ENCODE measurements at places on chromosomes 7 and 10.

- no peak for DNase-seq
Observed at GRCh38 chr10:126042906-126043305, 146.5 kb downstream of the FANK1 start.

DNA sequence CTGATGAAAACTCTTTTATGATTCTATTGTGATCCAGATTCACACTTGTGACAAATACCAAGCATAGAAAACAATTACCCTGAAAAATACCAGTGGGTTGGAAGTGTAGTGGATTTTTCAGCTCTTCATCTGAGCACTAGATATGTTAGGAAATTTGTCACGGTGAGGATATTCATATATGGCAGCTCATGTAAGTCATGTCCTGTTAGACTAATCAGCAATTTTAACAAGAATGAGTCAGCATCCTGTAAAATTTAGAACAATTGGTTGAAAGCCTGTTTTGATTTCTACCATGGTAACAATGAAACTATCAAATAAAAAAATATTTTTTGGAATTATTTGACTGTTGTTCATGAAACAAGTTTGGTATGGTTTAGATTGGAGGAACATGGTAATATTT is 334.3 kb downstream of the CACNA2D1 start:
- no peak for DNase-seq

DNA sequence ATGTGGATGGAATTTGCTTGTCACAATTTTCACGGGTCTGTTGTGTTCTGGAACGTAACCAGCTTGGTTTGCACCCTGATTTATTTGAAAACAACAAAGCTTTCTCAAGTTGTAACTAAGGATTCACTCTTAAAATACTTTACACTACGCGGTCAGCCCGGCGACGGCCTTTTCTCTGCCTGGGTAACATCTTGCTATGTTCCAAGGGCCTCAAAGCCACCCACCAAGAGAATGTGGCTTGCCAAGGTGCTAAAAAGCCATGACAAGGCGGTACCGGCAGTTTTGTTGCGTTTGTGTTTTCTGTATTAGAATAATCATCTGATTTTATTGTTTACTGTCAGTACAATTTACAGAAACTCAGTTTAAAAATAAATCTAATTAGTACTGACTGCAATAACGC is 220.9 kb downstream of the SFMBT2 start:
- DNase-seq: no peak

DNA sequence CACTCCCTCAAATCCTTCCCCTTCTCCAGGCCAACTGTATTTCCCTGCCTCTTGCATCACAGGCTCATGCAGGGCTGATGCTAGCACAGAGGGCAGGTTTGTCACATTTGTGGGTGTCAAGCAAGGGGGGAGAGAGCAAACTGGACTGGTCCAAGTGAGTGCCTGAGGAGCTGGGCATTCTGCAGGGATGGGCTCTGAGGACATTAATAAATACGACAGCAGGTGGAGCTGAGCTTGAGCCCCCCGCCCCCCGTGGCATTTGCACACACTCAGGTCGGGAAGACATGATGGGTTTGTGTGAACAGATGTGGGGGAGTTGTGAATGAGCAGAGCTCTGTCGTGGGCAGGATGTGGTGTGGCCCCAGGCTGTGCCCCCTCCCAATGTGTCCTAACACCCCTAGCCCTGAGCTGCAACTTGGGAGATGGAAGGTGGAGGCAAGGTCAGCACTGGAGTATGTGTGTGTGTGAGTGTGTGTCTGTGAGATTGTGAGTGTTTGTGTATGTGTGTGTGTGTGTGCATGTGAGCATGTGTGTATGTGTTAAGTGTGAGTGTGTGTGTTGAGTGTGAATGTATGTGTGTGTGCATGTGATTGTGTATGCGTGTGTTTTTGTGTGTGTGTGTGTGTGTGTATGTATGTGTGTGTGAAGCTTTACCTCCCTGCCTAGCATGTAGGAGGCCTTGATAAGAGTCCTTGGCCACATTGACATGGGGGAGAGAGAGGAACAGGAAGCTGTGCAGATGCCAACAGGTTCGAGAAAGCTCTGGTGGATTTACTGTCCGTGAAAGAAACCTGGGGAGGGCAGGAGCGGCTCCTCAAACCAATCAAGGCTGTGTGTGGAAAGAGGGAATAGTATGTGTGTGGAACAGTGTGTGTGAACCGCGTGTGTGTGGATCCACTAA is 9.1 kb downstream of the RASSF4 start:
- DNase-seq: no peak

DNA sequence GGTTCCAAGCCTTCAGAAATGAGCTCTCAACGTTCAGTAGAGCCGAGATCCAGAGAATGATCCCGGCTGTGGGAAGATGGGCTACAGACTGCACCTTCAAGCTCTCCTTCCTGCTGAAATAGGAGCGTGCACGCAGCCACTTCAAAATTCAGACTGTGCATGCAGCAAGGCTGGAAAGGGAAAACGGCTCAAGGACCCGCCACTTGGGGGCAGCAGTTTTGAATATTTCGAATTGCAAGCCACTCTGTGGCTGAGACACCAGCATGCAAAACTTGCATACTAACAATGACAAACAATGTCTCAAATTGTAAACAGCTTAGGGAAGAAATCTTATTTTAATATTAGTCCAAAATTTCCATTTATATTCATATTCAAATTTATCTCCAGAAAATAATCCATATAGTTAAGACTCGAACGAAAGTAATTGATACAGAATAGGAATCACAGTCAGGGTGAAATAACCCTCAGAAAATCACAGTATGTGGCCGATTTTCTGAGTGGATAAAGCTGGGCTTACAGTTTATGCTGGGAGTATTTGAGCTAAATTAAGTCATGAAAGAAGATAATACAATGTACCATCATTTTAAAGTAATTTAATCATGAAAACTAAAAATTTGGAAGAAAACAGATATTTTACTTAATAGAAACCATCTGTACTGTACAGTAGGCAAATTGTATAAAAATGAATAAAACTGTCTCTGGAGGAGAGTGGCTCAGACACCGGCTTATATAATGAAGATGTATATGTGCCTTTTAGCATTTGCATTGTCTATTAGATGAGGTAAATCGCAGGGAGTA is 137.9 kb upstream of the MKI67 start:
- peak; percentile 27 for DNase-seq

GRCh38 chr7:42471573-42472174 is 234.7 kb upstream of the GLI3 start:
- DNase-seq: no peak

DNA sequence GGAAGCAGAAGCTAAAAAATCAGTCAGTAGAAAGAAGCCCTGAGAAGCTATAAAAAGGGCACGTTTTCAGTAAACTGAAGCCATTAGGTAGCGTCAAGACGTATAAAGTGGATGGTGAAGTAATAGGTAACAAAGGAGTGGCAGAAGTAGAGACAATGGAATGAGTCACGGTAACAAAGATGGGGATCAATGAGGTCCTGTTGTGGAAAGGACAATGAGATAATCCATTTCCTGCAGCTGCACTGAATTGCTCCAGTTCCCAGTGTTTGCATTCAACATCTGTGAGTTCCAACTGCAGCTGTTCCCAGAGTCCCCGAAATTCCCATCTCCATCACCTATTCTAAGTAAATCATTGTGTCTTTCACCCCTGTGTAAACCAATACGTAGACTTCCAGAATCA is 4.8 kb upstream of the HYCC1 start:
- no peak for DNase-seq

- no peak for DNase-seq
Observed at GRCh38 chr10:109405338-109405737, 518.0 kb downstream of the XPNPEP1 start.

DNA sequence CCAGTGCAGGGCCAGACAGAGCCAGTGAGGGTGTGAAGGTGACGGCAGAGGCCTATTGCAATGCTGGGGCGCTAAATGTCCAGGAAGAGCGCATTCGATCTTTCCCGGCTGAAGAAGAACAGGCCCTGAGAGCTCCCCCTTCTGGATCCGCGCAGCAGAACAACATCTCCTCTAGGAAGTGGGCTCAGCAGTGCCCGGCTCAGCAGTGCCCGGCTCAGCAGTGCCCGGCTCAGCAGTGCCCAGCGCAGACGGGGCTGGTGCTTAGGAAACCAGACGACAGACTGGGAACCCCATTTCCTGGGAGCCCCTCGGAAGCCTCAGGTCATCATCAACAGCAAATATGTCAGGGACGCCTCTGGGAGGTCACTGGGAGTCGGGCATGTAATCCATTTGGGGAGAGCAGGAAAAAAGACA is 4.7 kb upstream of the NOS3 start:
- no peak for DNase-seq

DNA sequence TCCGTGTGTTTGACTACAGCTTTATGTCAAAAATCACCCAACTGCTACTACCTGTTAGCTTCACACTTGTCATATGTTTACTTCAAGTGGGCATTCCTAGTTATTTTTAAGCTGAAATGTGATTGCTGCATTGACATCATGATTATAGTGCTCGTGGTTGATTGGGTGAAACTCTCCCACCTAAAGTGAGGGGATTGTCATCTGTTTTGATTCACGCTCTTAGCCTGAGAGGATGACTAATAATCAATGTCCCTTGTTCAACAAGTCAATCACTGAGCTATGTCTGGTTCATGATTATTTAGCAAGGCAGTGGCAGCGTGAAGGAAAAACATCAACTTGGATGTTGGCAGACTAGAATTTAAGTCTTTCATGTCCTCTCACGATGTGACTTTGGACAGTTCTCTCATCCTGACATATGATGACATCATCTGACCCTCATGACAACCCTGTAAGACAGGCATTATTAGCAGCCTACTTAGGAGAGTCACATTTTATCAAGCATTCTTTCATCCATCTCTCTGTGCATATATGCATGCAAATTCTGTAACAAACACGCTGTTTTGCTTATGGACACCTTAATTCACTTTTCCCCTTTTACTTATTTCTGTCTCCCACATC is 352.6 kb upstream of the ZMIZ1 start:
- no peak for DNase-seq

- no peak for DNase-seq
Observed at GRCh38 chr10:69960606-69960987, 92.0 kb upstream of the MACROH2A2 start.

- no peak for DNase-seq
Observed at GRCh38 chr7:157401567-157402387, 65.0 kb downstream of the DNAJB6 start.

GRCh38 chr7:127337581-127337980 is 54.9 kb downstream of the ZNF800 start:
- no peak for DNase-seq

DNA sequence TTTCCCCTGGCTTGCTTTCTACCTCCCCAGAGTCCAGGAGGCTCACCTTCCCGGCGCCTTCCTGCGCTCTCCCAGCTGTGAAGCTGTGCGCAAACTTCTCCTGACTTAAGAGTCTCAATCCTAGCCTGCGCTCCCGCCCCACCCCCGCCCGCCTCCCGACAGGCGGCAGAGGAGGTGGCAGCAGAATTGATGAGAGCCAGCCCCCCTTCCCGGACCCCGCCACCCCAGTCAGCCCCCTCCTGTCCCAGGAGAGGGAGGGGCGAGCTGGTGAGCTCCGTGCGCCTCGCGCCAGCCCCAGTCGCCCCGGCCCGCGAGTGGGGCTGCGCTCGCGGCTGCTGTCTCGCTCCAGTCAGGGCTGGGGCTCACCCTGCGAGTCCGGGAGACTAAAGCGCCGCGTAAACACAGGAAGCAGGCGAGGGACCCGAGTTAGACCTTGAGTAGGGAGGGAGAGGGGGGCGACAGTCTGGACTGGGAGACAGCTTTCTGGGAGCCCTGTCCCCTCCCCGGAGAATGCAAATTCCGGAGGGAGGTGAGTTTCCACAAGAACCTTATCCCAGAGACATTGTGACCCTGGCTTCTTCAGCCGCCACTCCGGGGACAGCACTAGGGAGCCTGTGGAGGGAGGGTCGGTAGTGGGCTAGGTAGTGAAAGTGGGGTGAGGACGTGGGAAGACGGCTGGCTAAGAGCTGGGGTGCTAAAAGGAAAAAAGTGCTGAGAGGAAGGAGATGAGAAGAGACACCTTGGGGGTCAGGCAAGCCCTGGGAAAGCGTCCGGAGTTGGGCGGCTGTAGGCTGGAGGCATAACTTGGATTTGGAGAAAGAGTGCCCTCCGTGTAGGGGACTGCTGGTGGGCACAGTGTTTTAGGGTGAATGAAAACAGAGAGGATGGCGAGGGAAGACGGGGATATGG is at the start of gene CALCR:
TSS of gene CALCR (minus strand) at position 79 of the 909 bp plus-strand sequence. CDS start 87,743 bp downstream, outside the sequence.
- no peak for DNase-seq

DNA sequence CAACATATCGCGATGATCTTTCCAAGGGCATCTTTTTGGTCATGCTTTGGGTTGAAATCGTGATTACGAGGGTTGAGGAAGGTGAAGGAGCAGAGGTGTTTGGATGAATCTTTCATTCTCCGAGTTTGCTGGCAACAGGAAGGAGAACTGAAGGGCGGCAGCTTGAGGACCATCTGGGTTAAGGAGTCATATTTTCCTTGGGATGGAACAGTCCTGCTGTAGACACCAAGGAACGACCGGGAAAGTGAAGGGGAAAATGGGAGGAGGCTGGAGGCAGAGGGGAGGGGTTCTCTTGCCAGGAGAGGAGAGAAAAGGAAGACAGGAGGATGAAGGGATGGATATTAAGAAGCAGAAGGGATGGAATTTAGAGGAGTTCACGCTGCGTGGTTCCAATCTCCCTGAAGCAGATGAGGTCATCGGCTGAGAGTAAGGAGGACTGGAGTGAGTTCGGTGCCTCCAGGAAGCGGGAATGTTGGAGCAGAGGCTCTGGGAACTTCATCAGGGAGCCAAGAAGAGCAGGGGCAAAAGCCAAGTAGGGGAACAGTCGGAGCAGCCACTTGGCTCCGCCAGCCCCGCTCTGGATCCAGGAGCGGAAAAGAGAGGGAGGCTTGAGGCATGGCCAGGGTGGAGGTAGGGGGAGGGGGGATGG is 116.6 kb upstream of the GALNT17 start:
- no peak for DNase-seq

DNA sequence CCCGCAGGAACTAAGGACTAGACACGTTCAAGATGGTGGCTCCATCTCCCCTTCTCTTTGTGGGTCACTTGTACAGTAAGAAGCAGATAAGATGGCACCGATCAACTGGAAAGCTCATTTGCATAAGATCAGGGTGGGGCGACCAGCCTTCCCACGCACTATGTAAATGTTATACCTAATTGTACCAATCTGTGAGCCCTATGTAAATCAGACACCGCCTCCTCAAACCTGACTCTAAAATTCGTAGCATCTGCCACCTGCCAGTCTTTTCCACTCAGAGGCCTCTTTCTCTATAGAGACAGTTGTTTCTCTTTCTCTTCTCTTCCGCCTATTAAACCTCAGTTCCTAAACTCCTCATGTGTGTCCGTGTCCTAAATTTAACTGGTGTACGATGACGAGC is 324.5 kb downstream of the PHF14 start:
- DNase-seq: no peak

DNA sequence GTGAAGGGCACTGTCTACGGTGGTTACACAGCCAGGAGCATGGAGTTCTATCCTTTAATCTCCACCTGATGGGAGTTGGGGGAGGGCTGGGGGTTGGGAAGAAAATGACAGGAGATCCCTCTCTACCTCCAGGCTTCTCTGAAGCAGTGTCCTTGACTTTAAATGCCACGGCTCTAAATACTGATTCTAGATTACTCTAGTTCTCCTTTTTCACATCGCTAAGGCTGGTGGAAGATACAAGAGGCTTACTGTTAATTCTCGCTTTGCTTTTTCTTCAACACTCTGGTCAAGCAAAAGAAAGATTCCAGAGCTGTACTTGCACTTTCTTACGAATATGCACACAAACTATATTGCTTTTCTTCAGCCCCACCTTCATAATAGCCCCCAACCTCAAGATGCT is 30.5 kb downstream of the ARL3 start:
- no peak for DNase-seq

All from stimulated activated CD8-positive, alpha-beta memory T cell treated with anti-CD3 and anti-CD28 coated beads, Interleukin-4, amount 100 ng/mL, for 4 hours (primary cell).